ENCODE measurements at places on chromosomes 13 and 19. TPM values are rescaled to one million over a fixed set of nuclear protein-coding genes. Genes with fewer than 3 reads are reported as not detected.

- H3K27me3 ChIP-seq, result no peaks in the 10 kb centered on the region
- no peak overlapping the region for H3K4me3 ChIP-seq
- peaks cover 20% of the 10 kb centered on the region for H3K4me1 ChIP-seq
- no peak for DNase-seq
- H3K27ac ChIP-seq, result no peak overlapping the region
Measured at GRCh38 chr19:10520652-10521318, 3.5 kb upstream of the S1PR5 start.

- peaks cover 7% of the 10 kb centered on the region for H3K4me1 ChIP-seq
- H3K36me3 ChIP-seq, result no peaks in the 10 kb centered on the region
- H3K4me3 ChIP-seq, result no peak overlapping the region
Measured at GRCh38 chr13:25733696-25734435, 317.9 kb downstream of the SHISA2 start.

DNA sequence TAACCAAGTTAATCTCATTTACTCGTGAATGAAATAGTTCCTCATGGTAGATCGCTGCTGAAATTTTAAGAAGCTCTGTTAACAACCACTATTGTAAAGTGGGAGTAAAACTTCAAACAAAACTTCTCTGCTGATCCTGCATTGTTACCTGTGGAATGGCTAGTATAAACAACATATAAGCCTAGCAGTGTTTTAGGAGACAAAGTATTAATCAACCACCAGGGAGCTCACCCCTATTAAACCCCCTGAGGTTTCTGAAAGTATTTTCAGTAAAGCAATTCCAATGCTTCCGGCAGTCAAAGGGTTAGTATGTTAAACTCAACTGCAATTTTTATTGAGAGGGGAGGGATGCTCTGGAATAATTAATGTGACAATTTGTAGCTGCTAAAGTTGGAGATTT, 30.0 kb upstream of the PCDH17 start:
- H3K27me3 ChIP-seq, result no peaks in the 10 kb centered on the region
- no peak for DNase-seq
- H3K36me3 ChIP-seq, result no peaks in the 10 kb centered on the region
- no peak overlapping the region for H3K4me3 ChIP-seq

GRCh38 chr13:106680796-106681472, 113.0 kb upstream of the ARGLU1 start:
- H3K27ac ChIP-seq, result no peak overlapping the region
- no peak overlapping the region for H3K4me3 ChIP-seq
- no peaks in the 10 kb centered on the region for H3K27me3 ChIP-seq
- DNase-seq, result no peak
- H3K36me3 ChIP-seq, result no peaks in the 10 kb centered on the region

- no peak for DNase-seq
- H3K27ac ChIP-seq, result no peak overlapping the region
- H3K4me1 ChIP-seq, result no peaks in the 10 kb centered on the region
- H3K4me3 ChIP-seq, result no peak overlapping the region
Measured at GRCh38 chr19:22604571-22605274, 29.4 kb upstream of the ZNF492 start.

DNA sequence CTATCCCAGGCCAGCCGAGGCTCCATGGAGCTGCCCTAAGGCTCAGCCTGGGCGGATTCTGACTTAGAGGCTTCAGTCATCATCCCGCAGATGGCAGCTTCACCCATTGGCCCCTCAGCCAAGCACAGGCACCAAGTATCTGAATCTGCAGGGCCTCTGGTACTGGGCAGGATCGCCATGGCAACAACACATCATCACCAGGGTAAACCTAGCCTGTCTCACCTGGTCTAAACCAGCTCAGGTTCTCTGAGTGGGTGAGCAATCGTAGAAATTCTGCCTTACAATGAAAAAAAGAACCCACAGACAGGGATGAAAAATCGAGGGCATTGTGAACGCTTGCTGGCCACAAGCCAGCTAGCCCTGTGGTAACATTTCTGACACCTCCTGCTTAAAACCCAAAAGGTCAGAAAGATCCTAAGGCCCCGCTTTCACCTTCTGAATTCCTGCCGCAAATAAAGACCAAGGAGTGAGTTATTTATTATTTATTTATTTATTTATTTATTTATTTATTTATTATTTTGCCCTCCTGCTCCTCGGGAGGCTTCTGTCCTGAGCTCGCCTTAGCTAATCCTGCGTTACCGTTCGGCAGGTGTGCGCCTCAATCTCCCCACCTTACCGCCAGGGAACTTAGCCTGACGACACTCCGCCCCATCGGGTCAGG, 12.0 kb upstream of the CEACAM21 start:
- no peak for DNase-seq
- H3K36me3 ChIP-seq, result no peaks in the 10 kb centered on the region
- no peak overlapping the region for H3K4me3 ChIP-seq
- peaks cover 8% of the 10 kb centered on the region for H3K27me3 ChIP-seq
- peaks cover 4% of the 10 kb centered on the region for H3K4me1 ChIP-seq
- no peak overlapping the region for H3K27ac ChIP-seq

DNA sequence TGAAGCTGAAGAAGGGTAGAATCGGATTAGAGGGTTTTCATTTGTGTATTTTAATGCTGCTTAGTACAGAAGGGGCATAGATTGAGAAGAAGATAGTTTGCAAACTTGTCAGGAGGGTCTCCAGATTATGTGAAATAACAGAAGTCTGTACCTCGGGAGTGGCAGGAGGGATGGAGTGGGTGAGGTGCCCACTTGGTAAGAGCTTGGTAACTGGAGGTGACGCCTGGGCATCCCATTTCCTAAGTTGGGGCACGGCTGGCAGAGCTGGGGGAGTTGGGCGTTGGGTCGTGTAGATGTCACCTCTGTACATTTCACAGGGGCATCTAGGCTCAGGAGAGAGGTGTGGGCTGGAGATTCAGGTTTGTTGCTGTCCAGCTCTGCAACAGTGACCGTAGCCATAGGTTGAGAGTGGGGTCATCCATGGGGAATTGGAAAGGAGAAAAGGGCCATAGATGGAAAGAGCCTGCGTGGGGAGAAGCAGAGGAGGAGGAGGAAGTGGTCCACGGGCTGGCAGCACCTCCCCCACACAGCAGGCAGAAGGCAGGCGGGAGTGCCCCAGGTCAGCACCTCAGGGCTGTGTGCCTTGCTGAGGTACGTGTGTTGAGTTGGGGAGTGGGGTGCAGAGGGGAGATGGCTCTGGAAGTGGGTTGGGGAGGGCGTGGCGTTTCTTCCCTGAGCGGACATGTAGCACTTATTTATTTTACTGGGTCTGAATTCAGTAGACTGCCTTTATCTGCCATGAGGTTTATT, 31.2 kb downstream of the MPHOSPH8 start:
- no peak overlapping the region for H3K4me3 ChIP-seq
- DNase-seq, result no peak
- peaks cover 49% of the 10 kb centered on the region for H3K36me3 ChIP-seq
- no peaks in the 10 kb centered on the region for H3K4me1 ChIP-seq
- no peak overlapping the region for H3K27ac ChIP-seq

- no peaks in the 10 kb centered on the region for H3K36me3 ChIP-seq
- H3K4me3 ChIP-seq, result no peak overlapping the region
- peak overlapping the region; percentile 35 for H3K27ac ChIP-seq
- DNase-seq, result no peak
- H3K27me3 ChIP-seq, result no peaks in the 10 kb centered on the region
- peaks cover 21% of the 10 kb centered on the region for H3K4me1 ChIP-seq
Measured at GRCh38 chr19:934197-934840, 8.5 kb downstream of the ARID3A start.

Gene JSRP1
- 0.25 TPM for total RNA-seq

All from liver (tissue), 10 donors.